Motor neuron (in vitro differentiated cells): ENCODE measurements at places on chromosomes 13 and 19. TPM values are rescaled to one million over a fixed set of nuclear protein-coding genes. Genes with fewer than 3 reads are reported as not detected.

- no peak for ATAC-seq
These were observed 16.1 kb downstream of the MKNK2 start for GRCh38 chr19:2034729-2035589.

DNA sequence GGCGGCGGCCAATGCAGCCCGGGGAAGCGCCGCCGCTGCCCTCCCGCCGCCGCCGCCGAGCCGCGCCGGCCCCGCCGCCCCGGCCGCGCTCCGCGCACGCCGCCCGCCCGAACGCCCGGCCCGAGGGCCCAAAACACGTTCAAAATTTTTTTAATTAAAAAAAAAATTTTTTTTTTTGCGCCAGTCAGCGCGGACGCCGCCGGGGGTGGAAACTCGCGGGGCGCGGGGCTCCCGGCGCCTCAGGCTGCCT, 468 bp downstream of the HMGB1 start:
- no peak for ATAC-seq

- peak; percentile 10 for ATAC-seq
These were observed 5.7 kb downstream of the LENG1 start for GRCh38 chr19:54153731-54154326.

DNA sequence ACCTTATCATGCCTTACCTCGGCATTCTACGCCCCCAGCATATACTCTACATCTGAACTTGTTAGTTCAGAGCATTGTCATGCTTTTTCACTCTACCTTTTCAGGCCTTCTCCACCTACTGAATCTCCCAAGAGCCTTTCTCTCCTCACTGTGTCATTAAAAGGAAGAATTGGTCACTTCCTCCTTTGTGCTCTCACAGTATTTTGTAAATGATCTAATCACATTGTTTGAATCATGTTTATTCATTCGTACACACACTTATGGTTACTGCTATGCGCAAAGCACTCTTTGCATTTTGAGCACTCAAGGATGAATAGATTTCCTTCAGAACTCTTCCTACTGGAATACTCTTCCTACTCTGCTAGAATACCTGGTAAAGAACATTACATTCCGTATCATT, 15.8 kb upstream of the ELF1 start:
- ATAC-seq, result peak; percentile 59

- ATAC-seq, result no peak
These were observed 23.7 kb downstream of the DIS3 start for GRCh38 chr13:72757792-72758535.

GRCh38 chr13:101092985-101093384, 323.3 kb downstream of the NALCN start:
- peak; percentile 49 for ATAC-seq

- peak; percentile 74 for ATAC-seq
These were observed 44.7 kb upstream of the LATS2 start for GRCh38 chr13:21106089-21106488.

DNA sequence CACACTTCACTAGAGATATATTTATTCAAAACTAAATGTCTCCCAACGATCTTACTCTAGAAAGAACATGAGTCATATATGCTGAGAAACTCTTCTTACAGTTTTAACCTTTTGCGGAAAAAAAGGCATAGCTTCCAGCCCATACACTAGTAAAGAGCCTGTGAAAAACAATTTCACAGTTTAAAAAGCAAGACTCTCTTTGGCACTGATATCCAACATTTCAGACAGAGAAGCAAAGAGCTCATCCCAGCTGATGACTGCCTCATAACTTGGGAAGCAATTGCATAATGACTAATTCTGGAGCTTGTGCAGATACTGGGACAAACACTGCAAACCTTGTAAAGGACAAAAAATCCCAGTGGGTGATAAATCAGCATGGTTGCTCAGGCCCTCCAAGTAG, 88.0 kb downstream of the ENOX1 start:
- ATAC-seq, result peak; percentile 45

GRCh38 chr19:34041925-34042521, 130.3 kb upstream of the LSM14A start:
- ATAC-seq, result no peak

DNA sequence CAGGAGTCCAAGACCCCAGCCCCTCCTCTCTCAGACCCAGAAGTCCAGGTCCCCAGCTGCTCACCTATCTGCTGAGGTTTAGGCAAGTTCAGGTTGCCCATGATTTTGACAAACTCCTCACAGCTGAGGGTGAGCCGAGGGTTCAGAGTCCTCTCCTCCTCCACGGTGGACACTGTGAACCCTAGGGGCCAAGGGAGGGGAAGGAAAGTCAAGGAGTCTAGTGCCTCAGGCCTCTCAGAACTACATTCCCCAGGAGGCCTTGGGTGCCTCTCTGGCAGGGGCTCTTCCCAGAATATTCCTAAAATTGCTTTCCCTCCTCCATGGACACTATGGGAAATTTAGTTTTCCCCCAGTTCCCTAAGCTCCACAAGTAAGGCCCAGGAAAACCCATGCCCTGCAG, 3.3 kb upstream of the PHLDB3 start:
- ATAC-seq, result no peak

- no peak for ATAC-seq
These were observed 36.7 kb downstream of the ZNF93 start for GRCh38 chr19:19937403-19937802.

DNA sequence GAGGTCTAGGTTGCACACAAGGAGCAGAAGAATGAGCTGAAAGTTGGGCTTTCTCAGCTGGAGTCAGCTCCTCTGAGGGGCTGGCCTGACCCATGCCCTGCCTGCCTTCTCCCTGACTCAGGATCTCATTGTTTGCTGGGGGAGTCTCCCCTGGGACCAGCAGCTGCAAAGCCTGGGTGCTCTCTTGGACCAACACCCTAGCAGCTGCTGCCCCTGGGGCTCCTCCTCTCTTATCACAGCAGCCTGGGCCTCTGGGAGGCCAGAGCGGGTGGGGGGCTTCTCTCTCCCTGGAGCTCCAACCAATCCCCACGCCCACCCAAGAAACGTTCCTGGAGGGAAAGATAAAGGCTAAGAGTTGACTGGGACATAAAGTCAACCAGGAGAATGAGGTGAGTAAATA, 1.6 kb upstream of the FCGBP start:
- ATAC-seq, result no peak

DNA sequence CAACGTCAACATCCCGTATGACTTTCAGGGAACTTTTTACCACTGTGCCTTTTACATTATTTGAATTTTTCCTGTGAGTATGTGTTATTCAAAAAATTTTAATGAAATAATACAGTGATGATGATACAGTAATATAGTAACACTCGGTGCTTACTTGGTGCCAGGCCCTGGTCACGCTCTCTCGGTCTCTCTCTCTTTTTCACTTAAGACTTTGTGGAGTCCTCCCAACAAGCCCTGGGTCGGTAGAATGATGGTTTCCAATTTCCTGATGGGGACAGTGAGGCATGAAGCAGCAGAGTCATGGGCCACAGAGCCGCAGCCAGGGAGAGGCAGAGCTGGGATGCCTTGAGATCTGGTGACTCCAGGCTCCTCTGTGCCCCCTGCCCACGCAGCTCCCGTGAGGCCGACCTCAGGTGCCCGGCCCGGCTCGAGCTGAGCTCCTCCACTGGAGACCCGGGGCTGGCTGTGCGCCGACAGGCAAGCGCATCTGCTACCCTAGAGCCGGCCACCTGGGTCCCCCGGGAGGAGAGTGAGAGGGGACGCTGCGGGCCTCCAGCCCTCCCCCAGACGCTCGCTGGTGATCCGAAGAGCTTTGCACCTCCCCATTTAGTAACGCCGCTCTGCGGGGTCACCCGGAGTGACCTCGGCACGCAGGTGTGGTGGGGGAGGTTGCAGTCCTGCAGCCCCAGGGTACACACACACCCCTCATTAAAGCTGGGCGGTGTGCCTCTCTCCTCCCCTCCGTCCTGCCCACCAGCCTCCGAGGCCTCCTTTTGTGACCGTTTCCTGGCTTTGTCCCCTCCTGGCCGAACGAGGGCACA, 4.4 kb upstream of the SBK3 start:
- peak; percentile 36 for ATAC-seq

DNA sequence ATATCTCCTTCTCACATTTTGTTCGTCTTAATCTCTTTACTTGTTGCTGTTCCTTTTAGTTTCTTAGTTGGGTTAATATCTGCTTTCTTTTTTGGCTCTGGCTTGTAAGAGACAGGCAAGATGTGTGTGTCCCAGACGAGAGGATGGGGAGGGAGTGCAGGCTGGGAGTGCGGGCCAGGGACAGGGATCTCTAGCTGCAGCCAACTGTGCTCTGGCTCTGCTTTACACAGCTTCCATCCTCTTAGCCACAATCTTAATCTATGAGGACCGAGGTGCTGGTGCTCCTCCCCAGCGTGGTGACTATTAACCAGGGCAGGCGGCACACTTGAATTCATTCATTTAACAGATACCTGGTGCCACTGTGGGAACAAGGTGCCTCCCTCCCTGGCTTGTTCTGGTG, 70.9 kb upstream of the WASF3 start:
- no peak for ATAC-seq

DNA sequence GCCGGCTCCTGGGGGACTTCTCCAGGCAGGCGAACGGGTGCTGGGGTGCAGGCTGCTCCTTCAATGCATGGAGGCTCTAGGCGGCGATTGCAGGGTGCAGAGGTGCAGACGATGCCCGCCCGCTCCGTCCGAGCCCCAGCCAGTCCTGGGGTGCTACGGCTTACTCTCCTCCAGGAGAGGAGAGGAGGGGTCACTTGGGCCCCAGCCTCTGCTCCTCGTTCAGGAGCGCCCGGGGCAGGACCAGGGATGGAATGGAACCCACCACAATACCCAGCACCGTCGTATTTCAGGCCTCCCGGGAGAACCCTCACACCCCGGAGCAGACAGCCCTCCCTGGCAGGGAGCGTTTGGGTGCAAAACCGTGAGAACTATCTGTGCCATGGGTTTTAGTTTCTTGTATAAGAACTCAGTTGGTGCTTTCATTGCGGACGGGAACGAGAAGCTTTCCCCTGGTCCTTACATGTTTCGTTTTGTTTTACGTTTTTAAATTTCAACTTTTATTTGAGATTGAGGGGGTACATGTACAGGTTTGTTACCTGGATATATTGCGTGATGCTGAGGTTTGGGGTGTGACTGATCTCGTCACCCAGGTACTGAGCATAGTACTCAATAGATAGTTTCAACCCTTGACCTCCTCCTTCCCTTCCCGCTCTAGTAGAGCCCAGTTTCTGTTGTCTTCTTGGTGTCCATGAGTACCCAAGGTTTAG, 46.8 kb downstream of the ARHGEF18 start:
- peak; percentile 57 for ATAC-seq

- peak; percentile 58 for ATAC-seq
These were observed 48.3 kb downstream of the KDM4B start for GRCh38 chr19:5017235-5017634.

- ATAC-seq, result no peak
These were observed 463 bp downstream of the SUGP1 start for GRCh38 chr19:19319732-19320360.

GRCh38 chr13:76175961-76176725, 540.0 kb downstream of the LMO7 start:
- ATAC-seq, result no peak

- no peak for ATAC-seq
These were observed 65.6 kb upstream of the NPAS1 start for GRCh38 chr19:46953955-46954501.

GRCh38 chr19:17902701-17903100, 30.1 kb upstream of the CCDC124 start:
- ATAC-seq, result no peak

GRCh38 chr13:27170516-27171243, 931 bp downstream of the USP12 start:
- ATAC-seq, result peak; percentile 21

- ATAC-seq, result no peak
These were observed 16.3 kb upstream of the DNMT1 start for GRCh38 chr19:10211061-10211460.

DNA sequence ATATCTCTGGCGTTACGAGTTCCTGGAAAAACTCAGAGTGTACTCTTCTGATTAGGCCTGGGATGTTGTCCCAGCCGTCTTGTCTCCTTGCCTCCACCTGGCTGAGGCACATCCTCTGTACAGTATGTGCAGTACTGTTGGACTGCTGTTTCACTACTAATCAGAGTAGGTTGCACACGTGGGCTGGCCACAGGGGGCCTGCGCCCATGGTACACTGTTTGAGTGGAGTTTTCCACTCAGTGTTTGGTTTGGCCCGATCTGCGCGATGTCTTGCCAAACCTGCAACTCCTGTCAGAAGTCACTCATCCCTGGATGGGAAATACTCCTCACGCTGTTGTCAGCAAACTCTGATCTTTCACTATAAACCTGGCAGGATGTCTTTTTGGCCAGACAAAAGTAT, 189.6 kb upstream of the CSNK1A1L start:
- ATAC-seq, result no peak

DNA sequence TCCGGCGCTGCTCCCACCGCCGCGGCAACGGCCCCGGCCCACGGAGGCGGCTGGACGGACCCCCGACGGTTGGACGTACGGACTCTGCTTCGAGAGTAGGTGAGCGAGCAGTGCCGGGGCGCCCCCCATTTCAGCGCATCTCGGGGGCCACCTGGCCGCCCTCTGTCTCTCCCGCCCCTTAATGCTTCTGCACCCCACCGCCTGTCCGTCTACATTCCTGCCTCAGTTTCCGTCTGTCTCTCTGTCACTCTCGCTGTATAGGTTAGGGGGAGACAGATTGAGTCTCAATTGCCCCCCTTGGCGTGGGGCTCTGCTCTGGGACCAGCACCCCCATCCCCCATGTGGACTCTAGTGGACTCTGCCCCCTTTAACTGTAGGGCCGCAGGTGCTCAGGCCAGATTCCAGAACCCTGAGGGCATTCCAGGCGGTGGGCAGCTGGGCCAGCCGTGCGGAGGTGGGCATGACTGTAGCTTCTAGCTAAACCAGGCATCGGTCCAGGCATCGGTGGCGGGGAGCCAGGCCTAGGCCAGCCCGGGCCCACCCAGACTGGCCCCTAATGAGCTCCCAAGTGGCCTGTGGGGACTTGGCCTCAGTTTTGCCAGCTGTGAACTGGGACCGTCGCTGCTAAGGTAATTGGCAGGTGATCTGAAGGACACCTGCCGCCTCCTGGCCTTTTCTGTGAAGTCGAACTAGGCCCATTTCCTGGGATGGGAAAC, 373 bp downstream of the TNFAIP8L1 start:
- no peak for ATAC-seq

- no peak for ATAC-seq
These were observed 5.3 kb downstream of the CARM1 start for GRCh38 chr19:10876459-10877240.

Gene PSG6
- 0.97 and 1.00 TPM in 2 replicates for total RNA-seq

Gene ZNF578
- 0.68 and 0.71 TPM in 2 replicates for total RNA-seq

Gene LIG4
- total RNA-seq, result 22.1 and 24.3 TPM in 2 replicates

Gene FPR1
- total RNA-seq, result not detected in 2 replicates

Gene PSG7
- total RNA-seq, result 0.73 TPM in 1 of 2 replicates, not detected in the other

Gene PLPPR3
- 33.5 and 38.1 TPM in 2 replicates for total RNA-seq

Gene SLC17A7
- 0.73 and 0.87 TPM in 2 replicates for total RNA-seq
